ENCODE measurements at places on chromosomes 7 and 10. TPM values are rescaled to one million over a fixed set of nuclear protein-coding genes. Genes with fewer than 3 reads are reported as not detected.

GSAP gene
- 3.3 TPM for total RNA-seq

COL26A1 gene
- total RNA-seq: 0.63 TPM

SPDYE9 gene
- not detected for total RNA-seq

CRTAC1 gene
- total RNA-seq: 1.4 TPM

FBXW4 gene
- 21.9 TPM for total RNA-seq

VWDE gene
- total RNA-seq: 0.43 TPM

OR6B1 gene
- not detected for total RNA-seq

EPDR1 gene
- total RNA-seq: 78.2 TPM

SPDYE16 gene
- total RNA-seq: not detected

TRPV5 gene
- total RNA-seq: not detected

INPP5A gene
- 12.8 TPM for total RNA-seq

GRM8 gene
- total RNA-seq: not detected

PALS2 gene
- total RNA-seq: 17.9 TPM

SPAM1 gene
- total RNA-seq: not detected

BCL7B gene
- total RNA-seq: 59.8 TPM

FZD1 gene
- total RNA-seq: 2.1 TPM

LEP gene
- total RNA-seq: not detected

MMP21 gene
- total RNA-seq: 0.05 TPM

PTF1A gene
- total RNA-seq: not detected

BLNK gene
- total RNA-seq: not detected

NXPH1 gene
- total RNA-seq: not detected

HACD1 gene
- 54.4 TPM for total RNA-seq

All from A549 treated with Hydrocortisone at 1 μM for 4 hours (cell line).